Activated CD8-positive, alpha-beta T cell treated with anti-CD3 and anti-CD28 coated beads for 36 hours (primary cell): ENCODE measurements at places on chromosomes 1 and 21.

- no peaks in the 10 kb centered on the region for H3K27me3 ChIP-seq
- no peak overlapping the region for H3K4me3 ChIP-seq
- H3K4me1 ChIP-seq = peaks cover 38% of the 10 kb centered on the region
- H3K27ac ChIP-seq = peak overlapping the region; percentile 73
- DNase-seq = peak; percentile 11
Observed at GRCh38 chr1:228937851-228938536, 202.7 kb downstream of the RHOU start.

DNA sequence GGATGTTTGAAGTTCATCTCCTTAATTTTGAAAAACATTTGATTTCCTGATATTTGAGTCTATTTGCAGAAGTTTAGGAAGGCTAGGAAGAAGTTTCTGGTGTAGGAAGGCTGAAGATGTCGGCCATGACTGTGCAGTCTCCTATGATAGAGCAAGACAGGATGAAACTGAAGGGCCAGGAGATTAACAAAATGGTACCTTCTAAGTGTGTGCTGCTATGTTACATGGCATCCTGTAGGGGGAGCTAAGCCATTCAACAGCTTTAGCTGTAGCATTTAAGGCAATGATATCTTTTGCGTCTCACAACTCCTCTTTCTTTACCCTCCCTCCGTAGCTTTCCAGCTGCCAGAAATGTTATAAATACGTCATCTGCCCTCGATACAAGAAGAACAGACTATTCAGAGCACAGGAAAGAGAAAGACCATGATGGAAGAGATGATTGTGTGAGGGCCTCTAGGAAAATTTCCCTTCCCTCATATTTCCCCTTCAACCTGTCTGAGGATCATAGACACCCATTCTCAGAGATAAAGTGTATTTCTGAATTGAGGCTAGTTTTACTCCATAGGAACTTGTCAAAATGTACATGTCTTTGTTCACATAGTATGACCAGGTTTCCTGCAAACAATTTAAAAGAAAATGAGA, 61.1 kb downstream of the XCL1 start:
- no peak overlapping the region for H3K4me3 ChIP-seq
- H3K36me3 ChIP-seq = no peaks in the 10 kb centered on the region
- no peaks in the 10 kb centered on the region for H3K27me3 ChIP-seq
- H3K4me1 ChIP-seq = no peaks in the 10 kb centered on the region
- no peak overlapping the region for H3K27ac ChIP-seq

DNA sequence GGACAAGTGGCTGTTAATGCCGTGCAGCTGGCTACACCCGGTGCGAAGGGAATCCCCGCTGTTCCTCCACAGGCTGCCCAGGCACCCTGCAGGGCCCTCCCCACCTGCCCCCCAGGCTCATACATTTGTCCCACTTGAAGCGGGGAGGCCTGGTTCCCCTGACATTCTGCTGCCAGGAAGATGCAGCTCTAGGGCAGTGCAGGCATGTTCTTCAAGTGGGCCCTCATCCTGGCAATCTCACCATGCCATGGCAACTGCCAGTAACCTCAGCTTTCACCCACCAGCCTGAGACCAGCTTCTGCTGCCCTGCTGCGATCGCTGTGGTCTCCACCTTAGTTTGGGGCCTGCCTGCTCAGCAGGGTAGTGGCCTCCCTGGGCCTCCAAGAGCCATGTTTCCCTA, 151.9 kb upstream of the COL6A1 start:
- no peak overlapping the region for H3K4me3 ChIP-seq
- peaks cover 21% of the 10 kb centered on the region for H3K4me1 ChIP-seq
- no peak overlapping the region for H3K27ac ChIP-seq
- DNase-seq = no peak

DNA sequence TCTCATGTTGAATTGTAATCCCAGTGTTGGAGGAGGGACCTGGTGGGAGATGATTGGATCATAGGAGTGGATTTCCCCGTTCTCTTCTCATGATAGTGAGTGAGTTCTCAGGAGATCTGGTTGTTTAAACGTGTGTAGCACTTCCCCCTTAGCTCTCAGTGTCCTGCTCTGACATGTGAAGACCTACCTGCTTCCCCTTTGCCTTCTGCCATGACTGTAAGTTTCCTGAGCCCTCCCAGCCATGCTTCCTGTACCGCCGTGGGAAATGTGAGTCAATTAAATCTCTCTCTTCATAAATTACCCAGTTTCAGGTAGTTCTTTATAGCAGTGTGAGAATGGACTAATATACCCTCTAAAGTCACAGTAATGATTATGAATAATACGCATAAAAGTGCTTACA, 248.4 kb upstream of the LRRC7 start:
- H3K27me3 ChIP-seq = no peaks in the 10 kb centered on the region
- no peaks in the 10 kb centered on the region for H3K36me3 ChIP-seq
- H3K27ac ChIP-seq = no peak overlapping the region
- DNase-seq = no peak
- H3K4me3 ChIP-seq = no peak overlapping the region

DNA sequence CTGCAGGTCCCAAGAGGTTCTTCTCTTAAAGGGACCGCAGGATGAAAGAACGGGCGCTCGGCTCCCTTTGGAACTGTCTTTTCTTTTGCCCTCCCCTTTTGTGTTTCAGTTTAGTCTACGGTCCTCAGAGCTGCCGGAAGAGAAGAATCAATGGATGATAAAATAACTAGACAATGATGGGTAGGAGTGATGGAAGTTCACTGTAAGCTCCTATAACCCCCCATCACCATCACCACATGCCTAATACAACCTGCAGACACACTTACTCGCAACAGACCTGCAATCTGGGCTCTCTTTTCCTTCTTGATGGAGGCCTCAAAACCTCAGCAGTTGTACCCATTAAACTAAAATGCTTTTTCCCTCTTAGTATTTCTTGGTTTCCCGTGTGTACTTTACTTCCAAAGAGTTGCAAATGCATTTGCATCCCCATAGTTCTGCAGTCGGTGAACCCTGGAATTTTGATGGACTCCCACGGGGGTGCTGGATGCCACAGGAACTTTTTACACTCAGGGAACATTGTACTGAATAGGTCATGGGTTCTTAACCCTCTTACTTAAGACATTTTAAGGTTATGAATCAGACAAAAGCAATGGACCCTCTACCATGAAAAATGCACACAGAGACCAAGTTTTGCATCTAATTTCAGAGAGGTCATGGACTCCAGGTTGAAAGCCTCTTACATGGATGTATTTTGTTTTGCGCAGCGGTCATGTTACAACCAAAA, 633 bp upstream of the RFX5 start:
- H3K4me1 ChIP-seq = peaks cover 30% of the 10 kb centered on the region
- peak overlapping the region; percentile 94 for H3K27ac ChIP-seq
- H3K4me3 ChIP-seq = peak overlapping the region; percentile 96

GRCh38 chr1:74699331-74699730, 25.7 kb upstream of the ERICH3 start:
- peaks cover 7% of the 10 kb centered on the region for H3K36me3 ChIP-seq
- no peaks in the 10 kb centered on the region for H3K27me3 ChIP-seq
- H3K4me1 ChIP-seq = no peaks in the 10 kb centered on the region
- no peak for DNase-seq
- no peak overlapping the region for H3K27ac ChIP-seq
- no peak overlapping the region for H3K4me3 ChIP-seq

DNA sequence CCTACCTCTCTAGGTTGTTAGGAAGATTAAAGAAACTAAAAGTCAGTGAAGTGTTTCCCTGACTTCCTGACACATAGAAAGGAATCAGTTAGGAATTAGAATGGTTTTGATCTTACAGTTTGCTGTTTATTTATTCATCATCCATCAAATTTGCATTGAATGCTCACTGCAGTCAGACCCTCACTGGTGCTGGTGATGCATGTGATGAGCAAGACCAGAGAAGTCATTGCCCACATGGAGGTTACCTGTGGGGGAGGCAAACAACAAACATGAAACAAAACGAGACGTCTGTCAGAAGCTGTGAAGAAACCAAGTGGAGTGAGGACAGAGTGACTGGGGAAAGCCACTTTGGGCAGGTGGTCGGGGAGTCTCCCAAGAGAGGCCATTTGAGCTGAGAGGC, 6.4 kb downstream of the CTPS1 start:
- no peaks in the 10 kb centered on the region for H3K27me3 ChIP-seq
- H3K36me3 ChIP-seq = peaks cover 96% of the 10 kb centered on the region
- peak overlapping the region; percentile 65 for H3K27ac ChIP-seq
- H3K4me3 ChIP-seq = no peak overlapping the region
- H3K4me1 ChIP-seq = peaks cover 55% of the 10 kb centered on the region
